Kidney (tissue), 22 donors: ENCODE measurements at places on chromosomes 1 and 21. TPM values are rescaled to one million over a fixed set of nuclear protein-coding genes. Genes with fewer than 3 reads are reported as not detected.

Gene MASP2
- total RNA-seq: not detected

GRCh38 chr1:187264995-187265602, 436.4 kb downstream of the PLA2G4A start:
- no peak overlapping the region for H3K4me3 ChIP-seq
- peak; percentile 22 for DNase-seq
- H3K27me3 ChIP-seq: no peaks in the 10 kb centered on the region
- H3K27ac ChIP-seq: no peak overlapping the region
- H3K36me3 ChIP-seq: no peaks in the 10 kb centered on the region

DNA sequence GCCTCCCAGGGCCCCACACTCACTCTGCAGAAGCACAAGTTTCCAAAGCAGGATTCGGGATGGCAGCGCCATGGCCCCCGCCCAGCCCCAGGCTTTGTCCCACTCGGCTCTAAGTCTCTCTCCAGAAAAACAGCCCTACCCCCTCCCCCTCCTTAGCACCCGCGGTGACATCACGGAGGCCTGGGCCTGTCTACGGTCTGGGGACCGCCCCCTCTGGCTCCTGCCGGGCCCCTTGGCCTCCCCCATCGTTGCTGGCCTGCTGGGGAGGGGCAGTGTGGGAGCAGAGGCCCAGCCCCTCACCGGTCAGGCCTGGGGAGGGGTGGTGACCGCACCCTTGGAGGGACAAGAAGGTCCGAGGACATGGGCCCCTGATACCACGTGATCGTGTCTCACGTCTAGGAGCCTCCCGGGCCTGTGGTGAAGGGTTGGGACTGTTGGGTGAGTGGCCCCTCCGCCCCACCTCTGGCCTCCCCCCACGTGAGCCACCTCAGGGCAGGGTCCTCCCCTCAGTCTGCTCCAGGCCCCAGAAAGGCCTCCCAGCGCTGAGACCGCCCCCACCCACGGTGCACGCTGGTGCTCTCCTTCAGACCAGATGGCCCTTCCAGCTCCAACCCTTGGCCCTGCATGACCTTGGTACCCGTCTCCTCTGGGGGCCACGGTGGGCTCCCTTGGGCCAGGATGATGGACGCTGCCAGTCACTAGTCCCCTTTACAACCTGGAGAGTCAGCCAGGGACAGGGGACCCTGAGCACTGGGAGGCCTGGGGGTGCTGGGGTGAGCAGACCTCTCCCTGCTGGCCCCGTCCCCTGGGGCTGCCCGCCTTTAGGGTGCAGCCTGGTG, at the start of gene MXRA8:
MXRA8 (minus strand) TSS at position 123 of the 839 bp plus-strand sequence; CDS start at position 72, 51 bp downstream.
- no peaks in the 10 kb centered on the region for H3K27me3 ChIP-seq
- H3K4me3 ChIP-seq: peak within 1 kb of the TSS; percentile 57
- peaks cover 2% of the 10 kb centered on the region for H3K4me1 ChIP-seq
- H3K27ac ChIP-seq: peak within 1 kb of the TSS; percentile 69
- H3K36me3 ChIP-seq: no peaks in the 10 kb centered on the region

DNA sequence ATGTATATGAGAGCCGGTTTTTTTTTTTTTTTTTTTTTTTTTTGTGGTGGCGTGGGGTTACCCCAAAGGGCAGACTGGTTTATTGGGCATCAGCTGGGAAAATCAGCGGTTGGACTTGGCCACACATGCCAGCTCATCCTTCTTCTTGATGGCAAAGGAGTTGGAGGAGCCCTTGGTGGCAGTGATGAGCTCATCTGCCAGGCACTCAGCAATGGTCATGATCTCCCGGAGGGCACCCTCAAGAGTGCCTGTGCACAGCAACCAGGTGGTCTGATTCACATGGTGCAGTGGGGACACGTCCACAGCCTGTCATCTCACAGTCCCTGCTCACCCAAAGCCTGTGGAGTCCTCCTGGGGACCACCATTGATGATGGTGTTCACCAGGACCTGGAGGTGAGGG, 62.0 kb downstream of the MRPS6 start:
- DNase-seq: no peak
- no peak overlapping the region for H3K4me3 ChIP-seq
- H3K27ac ChIP-seq: no peak overlapping the region

Gene FCRLB
- 2.3 TPM for total RNA-seq

DNA sequence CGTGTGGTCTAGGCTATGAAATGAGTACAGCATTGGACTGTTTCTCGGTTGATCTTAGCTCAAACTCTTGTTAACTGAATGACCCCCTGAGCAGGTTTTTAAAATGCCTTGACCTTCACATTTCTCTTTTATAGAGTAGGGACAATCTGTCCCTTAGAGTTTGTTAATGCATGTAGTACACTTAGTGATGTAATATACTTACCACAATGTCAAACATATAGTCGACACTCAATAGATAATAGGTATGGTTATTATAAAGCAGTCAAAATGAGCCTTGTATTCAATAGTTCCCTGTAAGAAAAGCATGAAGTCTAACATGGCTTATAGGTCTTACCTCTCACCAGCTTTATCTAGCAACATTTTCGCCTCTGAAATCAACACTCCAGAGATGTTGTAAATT, 161.0 kb upstream of the RUNX1 start:
- no peaks in the 10 kb centered on the region for H3K27me3 ChIP-seq
- DNase-seq: no peak
- no peak overlapping the region for H3K4me3 ChIP-seq
- no peak overlapping the region for H3K27ac ChIP-seq

DNA sequence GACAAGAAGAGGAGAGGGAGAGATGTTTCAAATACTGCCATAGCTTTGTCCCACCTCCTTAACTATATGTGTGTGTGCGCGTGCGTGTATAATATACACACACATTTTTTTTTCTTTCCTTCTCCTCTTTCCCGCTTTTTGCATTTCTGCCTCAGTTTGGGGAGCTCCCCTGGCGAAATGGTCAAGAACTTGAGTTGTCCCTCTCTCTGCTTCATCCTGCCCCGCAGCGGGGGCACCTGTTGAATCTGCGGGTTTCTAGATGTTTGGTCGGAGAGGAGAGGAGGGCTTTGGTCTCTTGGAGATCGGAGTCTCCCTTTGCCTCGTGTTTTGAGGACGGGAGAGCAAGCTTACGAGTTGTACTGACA, 504 bp downstream of the SCCPDH start:
- no peaks in the 10 kb centered on the region for H3K27me3 ChIP-seq
- H3K4me3 ChIP-seq: peak overlapping the region; percentile 86
- H3K36me3 ChIP-seq: peaks cover 6% of the 10 kb centered on the region

DNA sequence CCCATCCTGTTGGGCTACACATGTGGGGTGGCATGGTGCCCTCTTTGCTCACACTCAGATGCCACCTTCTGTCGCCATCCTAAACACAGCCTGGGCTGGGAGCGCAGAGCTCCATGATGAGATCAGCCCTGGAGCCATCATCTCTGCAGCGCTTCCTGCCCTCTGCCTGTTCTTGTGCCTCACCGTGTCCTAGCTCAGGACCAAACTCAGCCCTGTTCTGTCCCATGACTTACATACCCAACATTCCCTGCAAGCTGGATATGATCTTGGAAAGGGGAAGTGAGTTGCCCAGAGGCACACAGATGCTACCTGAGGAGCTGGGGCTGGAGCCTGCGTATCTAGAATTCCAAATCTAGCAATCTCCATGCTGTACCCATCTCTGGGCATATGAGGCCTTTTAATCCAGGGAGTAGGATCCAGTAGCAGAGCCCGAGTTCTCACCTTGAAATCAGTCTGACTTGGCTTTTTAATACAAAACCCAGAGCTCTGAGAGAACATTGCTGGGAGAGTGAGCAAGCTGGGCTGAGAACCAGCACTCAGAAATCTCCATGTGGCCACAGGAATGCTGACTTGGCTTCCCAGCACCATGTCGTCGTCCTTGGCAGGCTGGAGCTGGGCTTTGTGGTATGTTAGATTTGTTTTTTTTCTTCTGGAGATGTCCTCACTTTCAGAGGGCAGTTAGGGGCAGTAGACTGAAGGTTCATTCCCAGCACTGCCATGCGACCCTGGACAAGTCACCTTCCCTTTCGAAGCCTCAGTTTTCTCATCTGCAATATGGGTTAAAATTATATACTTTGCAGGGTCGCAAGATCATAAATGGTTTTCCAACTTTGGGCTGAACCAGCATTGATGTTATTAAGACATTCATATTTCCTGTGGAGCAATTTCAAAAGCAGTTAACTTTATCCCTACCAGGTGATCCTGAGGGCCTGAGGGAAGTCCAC, 2.6 kb downstream of the ALPL start:
- no peaks in the 10 kb centered on the region for H3K27me3 ChIP-seq
- H3K4me3 ChIP-seq: no peak overlapping the region
- H3K36me3 ChIP-seq: no peaks in the 10 kb centered on the region
- no peak overlapping the region for H3K27ac ChIP-seq

DNA sequence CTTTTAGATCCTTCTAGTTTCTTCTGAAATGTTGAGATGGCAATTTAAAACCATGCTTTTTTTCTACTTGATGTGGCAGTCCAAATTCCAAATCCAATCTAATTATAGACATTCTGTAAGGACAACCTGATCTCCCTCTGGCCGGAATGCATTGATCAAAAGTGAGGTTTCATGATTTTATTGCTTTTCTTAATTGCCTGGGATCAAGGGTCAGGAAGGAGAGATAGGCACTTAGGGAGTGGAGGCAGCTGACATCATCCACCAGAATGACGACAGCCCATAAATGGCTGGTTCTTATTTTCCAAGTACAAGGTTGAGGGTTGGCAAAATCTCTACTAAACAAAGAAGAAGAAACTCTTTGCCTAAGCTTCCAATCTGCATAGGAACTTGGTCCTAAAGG, 46.4 kb upstream of the SCCPDH start:
- peaks cover 4% of the 10 kb centered on the region for H3K4me1 ChIP-seq
- H3K27ac ChIP-seq: no peak overlapping the region
- peak; percentile 78 for DNase-seq
- H3K36me3 ChIP-seq: no peaks in the 10 kb centered on the region
- no peak overlapping the region for H3K4me3 ChIP-seq

DNA sequence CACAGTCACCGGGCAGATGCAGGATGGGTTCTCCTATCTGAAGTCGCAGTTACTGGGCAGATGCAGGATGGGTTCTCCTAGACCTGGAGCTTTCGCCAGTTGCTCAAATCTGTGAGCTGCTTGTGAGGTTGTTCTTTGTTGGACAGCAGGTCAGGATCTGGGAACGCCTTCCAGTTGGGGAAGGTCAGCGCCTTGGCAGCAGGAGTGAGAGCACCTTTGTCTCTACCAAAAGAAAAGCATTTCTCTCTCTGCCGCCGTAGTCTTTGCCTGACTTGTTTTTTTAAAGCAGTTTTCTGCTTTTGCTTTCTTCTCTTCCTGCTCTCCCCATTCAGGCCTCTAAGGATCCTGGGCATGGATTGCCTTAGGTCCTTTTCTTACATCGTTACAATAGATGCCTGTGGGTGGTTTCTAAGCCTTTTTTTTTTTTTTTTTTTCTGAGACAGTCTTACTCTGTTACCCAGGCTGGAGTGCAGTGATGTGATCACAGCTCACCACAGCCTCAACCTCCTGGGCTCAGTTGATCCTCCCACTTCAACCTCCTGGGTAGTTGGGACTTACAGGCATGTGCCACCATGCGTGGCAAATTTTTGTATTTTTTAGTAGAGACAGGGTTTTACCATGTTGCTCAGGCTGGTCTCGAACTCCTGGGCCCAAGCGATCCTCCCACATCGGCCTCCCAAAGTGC, 15.7 kb downstream of the PEX14 start:
- no peak overlapping the region for H3K27ac ChIP-seq
- H3K36me3 ChIP-seq: no peaks in the 10 kb centered on the region
- DNase-seq: no peak
- no peak overlapping the region for H3K4me3 ChIP-seq
- H3K4me1 ChIP-seq: no peaks in the 10 kb centered on the region
- no peaks in the 10 kb centered on the region for H3K27me3 ChIP-seq

Gene MPL
- total RNA-seq: 0.25 TPM

Gene DNAJC8
- 71.7 TPM for total RNA-seq

Gene KCNT2
- 6.3 TPM for total RNA-seq

DNA sequence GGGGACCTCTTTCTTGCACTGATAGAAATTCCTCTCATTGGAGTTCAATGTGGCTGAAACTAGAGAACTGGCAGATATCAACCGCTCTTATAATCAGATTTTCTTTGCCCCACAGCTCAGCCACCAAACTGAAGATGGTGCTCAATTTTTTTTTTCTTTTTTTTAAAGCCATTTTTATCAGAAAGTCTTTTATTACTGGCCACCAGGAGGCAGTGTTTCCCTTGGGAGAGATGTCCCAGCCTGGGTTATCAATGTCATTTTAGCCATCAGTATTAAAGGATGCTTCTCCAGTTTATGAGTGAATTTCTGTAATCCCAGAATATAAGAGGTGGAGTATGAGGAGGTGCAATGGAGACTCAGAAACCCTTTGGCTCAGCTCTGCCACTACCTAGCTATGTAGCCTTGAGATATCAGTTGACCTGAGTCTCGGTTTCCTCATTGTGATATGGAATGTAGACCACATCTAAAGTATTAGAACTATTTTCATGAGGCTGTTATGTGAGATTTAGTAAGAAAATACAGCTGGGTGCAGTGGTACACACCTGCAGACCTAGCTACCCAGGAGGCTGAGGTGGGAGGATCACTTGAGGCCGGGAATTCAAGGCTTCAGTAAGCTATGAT, 27.6 kb downstream of the CD244 start:
- H3K36me3 ChIP-seq: no peaks in the 10 kb centered on the region
- no peak overlapping the region for H3K4me3 ChIP-seq
- H3K27me3 ChIP-seq: no peaks in the 10 kb centered on the region

Gene CYB5RL
- total RNA-seq: 8.1 TPM

Gene AKR7A3
- 6.2 TPM for total RNA-seq

Gene MEGF6
- 10.9 TPM for total RNA-seq

DNA sequence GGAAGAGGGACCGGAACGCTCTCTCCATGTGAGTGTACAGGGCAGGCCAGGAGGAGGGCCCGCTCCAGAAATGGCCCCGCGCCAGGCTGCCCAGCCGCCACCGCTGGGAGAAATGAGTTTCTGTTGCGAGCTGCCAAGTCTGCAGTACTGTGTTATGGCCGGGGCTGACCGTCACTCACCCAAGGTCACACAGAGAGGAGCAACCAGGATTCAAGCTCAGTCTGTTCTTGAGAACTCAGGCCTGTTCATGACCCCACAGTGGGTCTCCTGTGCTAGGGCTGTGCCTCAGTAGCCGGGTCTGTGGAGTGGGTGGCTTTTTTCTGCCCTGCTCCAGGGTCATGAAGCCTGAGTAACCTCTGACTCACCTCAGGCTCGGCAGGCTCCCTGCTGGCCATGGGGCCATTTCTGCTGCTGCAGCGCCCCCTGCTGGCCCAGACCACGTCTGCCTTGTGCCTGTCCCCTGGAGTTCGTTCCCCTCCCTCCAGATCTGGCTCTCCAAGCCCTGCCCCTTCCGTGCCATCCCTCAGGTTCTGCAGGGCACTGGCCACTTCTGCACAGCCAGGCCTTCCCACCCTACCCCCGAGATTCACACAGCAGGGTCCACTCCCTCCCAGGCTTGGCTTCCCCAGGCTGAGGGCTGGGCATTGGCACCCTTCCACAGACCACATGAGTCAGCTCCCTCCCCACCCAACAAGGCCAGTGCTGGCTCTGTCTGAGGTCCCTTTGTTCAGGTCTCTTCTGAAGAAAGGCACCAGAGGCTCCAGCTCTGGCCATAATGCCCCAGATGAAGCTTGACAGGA, 51.8 kb downstream of the EDN2 start:
- peak; percentile 67 for DNase-seq
- H3K27me3 ChIP-seq: no peaks in the 10 kb centered on the region
- H3K27ac ChIP-seq: no peak overlapping the region
- no peaks in the 10 kb centered on the region for H3K36me3 ChIP-seq
- H3K4me1 ChIP-seq: peaks cover 8% of the 10 kb centered on the region

Gene FAM177B
- total RNA-seq: 1.1 TPM

GRCh38 chr1:33296824-33297223, 24.1 kb downstream of the A3GALT2 start:
- peaks cover 33% of the 10 kb centered on the region for H3K36me3 ChIP-seq
- H3K4me3 ChIP-seq: no peak overlapping the region
- H3K27me3 ChIP-seq: no peaks in the 10 kb centered on the region

- DNase-seq: no peak
- peaks cover 3% of the 10 kb centered on the region for H3K4me1 ChIP-seq
- H3K4me3 ChIP-seq: no peak overlapping the region
- H3K27ac ChIP-seq: no peak overlapping the region
- H3K27me3 ChIP-seq: no peaks in the 10 kb centered on the region
These were observed 84.7 kb upstream of the CLDN14 start for GRCh38 chr21:36564647-36565046.
